ENCODE measurements at places on chromosomes 3 and 15.

DNA sequence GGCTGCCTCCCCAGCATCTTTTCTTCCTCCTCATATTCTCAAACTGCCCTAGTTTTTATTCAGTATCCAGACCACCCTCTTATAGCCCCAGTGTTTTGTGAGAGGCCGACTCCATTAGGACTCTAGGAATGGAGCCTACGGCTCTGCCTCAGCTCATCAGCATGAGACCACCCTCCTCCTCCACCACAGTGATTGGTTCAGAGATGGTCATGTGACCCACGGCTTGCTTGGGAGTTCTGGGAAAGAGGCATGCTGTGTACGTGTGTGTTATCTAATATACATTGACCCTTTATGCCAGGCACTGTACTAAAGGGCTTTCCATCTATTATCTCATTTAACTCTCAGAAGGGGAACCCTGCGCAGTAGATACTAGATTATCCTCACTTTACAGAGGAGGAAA, 17.8 kb upstream of the CMTM7 start:
- no peak for DNase-seq

- no peak for DNase-seq
These were observed 2.1 kb downstream of the RFX7 start for GRCh38 chr15:56241374-56242105.

DNA sequence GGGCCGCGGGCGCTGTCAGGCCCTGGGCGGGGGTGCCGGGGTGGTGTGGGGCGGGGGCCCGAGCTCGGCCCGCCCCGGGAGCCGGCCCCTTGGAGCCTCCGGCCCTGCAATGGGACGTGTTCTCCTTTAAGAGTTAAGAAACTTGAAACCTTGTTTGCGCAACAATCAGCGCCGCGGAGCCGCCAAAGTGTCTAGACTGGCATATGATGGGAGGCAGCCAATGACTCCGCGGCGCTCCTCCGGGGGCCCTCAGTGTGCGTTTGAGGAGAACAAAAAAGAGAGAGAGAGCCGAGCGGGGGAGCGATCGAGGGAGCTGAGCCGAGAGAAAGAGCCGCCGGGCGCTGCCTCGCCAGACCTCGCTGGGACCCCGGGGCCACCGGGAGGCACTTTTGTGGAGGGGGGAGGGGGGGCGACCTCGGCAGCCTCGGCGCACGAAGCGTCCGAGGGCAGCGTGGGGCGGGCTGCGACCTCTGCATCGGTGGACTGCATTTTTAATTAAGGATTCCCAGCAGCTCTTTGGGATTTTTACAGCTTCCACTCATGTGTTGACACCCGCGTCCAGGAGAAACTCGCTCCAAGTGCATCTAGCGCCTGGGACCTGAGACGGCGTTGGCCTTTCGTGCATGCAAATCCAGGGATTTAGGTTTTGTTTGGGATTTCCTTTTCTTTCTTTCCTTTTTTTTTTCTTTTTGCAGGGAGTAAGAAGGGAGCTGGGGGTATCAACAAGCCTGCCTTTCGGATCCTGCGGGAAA, at the start of gene SMAD6:
SMAD6 (plus strand) TSS at position 202 of the 752 bp plus-strand sequence. CDS start 1,023 bp downstream, outside the sequence.
- peak; percentile 77 for DNase-seq

DNA sequence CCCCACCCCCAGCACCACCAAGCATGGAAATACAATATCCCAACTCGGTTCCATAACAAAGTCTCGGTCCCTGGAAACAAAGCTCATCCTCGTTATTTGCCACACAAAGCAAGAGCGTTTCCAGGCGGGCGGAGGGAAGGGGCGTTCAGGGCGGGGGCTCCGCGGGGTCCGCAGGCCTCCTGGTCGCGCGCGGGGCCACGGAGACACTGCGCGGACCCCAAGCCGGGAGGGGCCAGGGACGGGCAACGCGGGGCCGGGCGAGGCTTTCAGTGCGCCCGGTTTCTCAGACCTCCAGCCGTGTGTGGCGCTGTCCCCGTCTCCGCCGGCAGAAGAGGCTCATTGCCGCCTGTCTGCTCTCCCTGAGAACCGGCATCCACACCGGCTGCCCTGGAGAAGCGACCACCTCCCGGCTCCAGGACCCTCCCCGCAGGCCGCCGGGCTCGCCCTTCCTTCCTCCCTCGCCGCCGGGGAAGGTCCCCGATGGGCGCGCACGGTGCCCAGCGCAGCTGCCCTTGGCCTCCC, 329.0 kb downstream of the OCA2 start:
- no peak for DNase-seq

- peak; percentile 34 for DNase-seq
These were observed 1.3 kb upstream of the HACD2 start for GRCh38 chr3:123586131-123586530.

- no peak for DNase-seq
These were observed 162.8 kb downstream of the SMAD6 start for GRCh38 chr15:66864871-66865281.

DNA sequence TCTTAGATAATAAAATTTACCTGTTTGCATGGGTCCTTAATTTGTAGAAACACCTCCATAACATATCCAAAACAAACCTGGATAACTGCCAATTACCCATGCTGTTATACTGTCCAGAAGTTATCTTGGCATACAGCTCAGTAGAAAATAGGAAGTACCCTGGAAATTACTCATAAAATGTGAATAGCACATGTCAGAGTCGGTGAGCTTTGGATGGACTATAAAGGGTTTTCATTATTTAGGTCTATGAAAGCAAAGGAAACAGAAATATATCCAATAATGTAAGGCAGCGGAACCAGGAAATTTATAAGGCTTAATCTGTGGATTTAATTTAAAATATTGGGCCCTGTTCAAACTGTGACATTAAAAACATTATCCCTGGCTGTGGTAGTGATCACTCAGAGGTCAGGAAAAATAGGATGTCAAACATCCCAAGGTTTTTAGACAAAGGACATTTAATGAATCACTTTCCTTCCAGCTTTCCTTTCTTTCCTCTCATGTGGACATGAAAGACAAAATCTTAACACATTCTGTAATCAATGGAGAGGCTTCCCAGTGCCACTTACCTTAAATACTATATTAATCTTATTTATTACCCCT, 459.0 kb upstream of the DPH6 start:
- DNase-seq: no peak

DNA sequence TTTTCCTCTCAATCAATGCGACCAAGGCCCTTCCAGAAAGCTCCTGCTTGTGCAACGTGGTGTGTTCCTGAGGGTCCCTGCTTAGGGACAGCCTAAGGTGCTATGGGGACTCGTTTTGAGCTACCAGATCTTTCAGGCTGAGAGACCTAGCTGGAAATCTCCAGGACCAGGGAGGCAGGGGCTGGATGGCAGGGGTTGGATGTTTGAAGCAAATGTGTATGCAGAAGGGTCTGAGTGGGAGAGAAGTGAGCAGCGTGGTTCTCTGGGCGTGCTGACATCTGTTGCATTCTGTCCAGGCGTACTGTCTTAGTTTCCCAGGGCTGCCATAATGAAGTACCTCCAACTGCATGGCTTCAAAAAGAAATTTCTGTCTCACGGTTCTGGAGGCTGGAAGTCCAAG, 31.7 kb upstream of the SLCO2A1 start:
- no peak for DNase-seq

DNA sequence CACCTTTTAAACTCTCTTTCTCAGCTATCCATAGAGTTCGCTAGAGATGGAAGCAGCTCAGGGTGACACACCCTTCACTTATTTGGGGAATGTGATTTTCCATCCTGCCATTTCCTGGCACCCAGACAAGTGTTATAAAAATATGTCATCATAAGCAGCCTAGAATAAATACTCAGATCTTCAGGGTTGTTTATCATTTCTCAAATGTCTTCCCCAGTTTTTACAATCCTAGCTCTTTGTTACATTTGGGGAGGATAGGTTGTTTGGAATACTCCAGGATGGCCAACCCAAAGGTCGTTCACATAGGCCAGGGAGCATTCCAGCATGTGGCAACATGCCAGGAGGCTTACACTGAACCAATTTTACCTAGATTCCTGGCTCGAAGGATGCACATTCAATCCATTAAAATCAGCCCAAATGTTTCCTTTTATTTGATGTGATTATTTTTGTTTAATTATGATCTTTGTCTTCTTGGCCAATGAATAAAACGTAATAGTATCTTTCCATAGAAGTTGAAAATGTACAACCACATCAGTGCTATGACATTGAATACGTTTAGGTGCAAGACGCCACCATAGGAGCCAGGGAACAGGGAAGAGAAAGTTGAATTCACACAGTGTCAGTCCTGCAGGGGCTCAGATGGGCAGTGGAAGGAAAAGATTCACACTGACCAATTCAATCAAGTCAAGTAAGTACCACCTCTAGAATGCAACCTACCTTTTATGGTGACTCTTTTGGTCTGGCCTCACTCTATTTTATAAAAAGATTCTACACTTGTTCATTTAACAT, 537.7 kb upstream of the MDFIC2 start:
- DNase-seq: no peak

GRCh38 chr3:177221744-177222143, 24.5 kb upstream of the TBL1XR1 start:
- DNase-seq: no peak

- no peak for DNase-seq
These were observed 433.4 kb upstream of the CFAP20DC start for GRCh38 chr3:59483191-59483590.

DNA sequence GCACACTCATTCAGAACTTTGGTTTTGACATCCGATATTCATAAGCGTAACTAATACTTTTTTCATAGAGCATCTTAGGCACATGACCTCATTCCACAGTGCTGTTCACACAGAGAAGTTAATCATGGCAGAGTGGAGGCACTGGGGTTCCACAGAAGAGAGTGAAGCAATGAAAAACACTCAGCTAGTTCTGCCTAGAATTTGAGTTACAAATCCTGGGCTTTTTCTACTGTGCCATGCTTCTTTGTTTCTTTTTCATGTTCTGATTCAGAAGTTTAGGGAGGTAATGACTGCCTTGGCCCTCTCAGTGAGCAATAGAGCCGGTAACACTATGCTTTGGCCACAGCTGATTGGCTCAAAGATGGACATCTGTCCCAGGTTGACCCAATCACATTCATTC, 176.1 kb upstream of the MITF start:
- no peak for DNase-seq

- DNase-seq: no peak
These were observed 335.9 kb upstream of the WNT5A start for GRCh38 chr3:55823001-55823400.

DNA sequence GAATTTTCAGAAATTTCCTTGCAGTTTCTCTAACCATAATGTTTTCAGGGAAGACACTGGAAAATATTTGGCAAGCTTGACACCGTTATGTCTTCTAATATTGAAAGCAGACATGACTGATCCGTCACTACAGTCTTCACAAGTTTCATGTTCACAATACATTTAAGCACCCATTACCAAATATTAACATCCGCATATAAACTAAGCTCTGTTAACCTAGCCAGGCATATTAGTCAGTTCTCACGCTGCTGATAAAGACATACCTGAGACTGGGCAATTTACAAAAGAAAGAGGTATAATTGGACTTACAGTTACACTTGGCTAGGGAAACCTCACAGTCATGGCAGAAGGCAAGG, 162.7 kb upstream of the LYSMD4 start:
- no peak for DNase-seq

DNA sequence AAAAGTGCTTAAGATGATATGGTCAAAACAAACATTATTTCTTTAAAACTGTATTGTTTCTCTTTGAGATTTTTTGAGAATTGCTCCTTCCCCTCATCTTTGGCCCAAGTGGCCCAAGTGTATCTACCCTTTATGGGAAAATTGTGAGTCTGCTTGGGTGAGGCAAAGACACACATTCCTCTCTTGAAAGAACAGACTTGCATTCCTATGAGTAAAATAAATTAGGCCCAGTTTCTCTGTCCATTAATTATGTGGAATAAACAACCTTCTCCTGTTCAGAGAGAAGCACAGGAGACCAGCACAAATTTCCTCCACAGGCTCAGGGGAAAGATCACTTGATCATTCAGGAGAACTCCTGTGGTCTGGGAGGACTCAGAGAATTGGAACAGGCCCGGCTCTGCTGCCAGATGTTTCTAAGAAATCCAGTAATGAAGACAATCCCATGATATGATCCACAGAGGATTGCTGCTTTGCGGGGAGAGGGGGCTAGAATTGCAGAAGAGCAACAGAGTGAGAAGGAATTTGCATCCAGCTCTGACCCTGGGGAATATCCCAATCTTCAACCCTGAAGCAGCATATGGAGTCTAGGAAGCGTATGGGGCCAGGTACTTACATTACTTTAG, 53.8 kb upstream of the BOC start:
- no peak for DNase-seq

- peak; percentile 77 for DNase-seq
These were observed 66.1 kb downstream of the SLC30A4 start for GRCh38 chr15:45456212-45457106.
